ENCODE measurements at places on chromosomes 13 and 19.

GRCh38 chr19:38849860-38850435, at the start of gene HNRNPL:
HNRNPL (minus strand) TSS chr19:38849986; CDS start chr19:38849966, 20 bp downstream.
- DNase-seq: peak; percentile 98

DNA sequence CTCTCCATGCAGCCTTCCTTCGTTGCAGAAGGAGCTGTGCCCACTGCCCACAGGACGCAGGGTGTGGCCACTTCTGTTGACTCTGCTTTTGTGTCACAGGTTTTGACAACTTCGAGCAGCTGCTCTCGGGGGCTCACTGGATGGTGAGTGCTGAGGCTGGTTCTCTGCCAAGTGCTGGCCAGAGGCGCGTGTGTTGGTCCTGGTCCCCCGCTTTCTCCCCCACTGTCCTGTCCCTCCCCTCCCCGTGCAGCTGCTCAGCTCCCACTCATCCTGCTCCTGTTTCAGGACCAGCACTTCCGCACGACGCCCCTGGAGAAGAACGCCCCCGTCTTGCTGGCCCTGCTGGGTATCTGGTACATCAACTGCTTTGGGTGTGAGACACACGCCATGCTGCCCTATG, 10.6 kb upstream of the PDCD2L start:
- no peak for DNase-seq

- no peak for DNase-seq
These were observed 354.4 kb upstream of the ARGLU1 start for GRCh38 chr13:106922384-106922783.

DNA sequence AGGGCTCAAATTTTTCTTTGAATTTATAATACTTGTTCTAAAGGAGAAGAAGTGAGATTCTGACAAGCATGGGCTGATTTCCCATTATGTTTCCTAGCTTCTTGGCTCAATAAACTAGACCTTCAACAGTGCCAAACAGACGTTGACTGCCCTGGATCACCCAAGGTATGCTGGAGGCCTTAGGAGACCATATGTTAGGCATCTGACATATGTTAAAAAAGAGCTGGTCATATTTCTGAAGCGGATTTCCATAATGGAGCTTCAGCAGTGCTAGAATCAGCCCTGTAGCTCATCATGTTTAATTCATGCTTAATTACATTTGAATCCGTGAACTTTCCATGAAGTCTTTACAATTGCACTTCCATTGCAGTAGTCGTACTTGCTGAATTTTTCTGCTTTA, 653.3 kb downstream of the DIAPH3 start:
- no peak for DNase-seq

DNA sequence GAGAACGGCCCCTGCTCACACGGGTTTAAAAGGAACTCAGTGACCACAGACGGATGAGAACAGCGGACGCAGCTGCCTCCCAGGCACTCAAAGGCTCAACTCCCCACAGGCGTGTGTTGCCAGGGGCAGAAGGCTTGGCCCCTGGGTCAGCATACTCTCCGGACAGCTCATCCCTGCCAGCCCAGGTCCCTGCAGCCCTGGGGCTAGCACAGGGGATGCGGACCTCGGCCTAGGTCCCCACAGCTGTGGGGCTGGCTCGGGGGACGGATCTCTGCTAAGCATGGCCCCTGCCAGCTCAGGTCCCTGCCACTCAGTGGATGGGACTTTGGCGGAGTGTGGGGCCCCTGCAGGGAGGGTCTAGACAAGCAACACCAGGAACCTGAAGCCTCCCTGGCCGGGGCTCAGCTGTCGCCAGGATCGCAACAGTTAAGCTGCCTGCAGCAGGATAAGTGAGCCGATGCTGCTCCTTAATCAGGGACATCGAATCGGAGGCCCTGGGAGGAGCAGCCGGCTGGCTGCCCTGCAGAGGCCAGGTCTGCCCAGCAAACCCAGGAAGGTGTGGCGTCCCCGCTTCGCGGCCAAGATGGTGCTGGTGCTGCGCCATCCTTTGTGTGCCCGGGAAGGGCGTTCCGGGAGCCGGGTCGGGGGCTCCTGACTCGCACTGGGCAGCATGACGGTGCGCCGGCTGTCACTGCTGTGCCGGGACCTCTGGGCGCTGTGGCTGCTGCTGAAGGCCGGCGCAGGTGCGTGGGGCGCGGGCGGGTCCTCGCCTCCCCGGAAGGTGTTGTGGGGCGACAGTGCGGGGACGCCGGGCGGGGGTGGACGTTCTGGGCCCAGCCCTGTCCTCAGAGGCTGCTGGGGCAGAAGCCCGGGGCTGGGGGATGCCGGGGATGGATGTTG, 32.5 kb downstream of the MCF2L start:
- DNase-seq: no peak

- no peak for DNase-seq
These were observed 48.1 kb upstream of the PCDH9 start for GRCh38 chr13:67278235-67278634.

GRCh38 chr13:27968316-27969081, 616 bp downstream of the CDX2 start:
- no peak for DNase-seq

GRCh38 chr13:35836446-35836845, 294.7 kb downstream of the DCLK1 start:
- no peak for DNase-seq

- no peak for DNase-seq
These were observed 1.4 kb downstream of the ZNF222 start for GRCh38 chr19:44026622-44027021.

GRCh38 chr19:19498255-19498991, 16.9 kb downstream of the TSSK6 start:
- DNase-seq: no peak

GRCh38 chr13:43331672-43332071, 308.3 kb downstream of the DNAJC15 start:
- DNase-seq: no peak

- DNase-seq: no peak
These were observed 6.1 kb downstream of the PTGIR start for GRCh38 chr19:46618670-46619231.

GRCh38 chr13:59643364-59643841, 520.3 kb downstream of the DIAPH3 start:
- no peak for DNase-seq
